ENCODE measurements at places on chromosomes 6 and 20. TPM values are rescaled to one million over a fixed set of nuclear protein-coding genes. Genes with fewer than 3 reads are reported as not detected.

FILIP1 gene
- total RNA-seq: under 0.01 TPM

DNA sequence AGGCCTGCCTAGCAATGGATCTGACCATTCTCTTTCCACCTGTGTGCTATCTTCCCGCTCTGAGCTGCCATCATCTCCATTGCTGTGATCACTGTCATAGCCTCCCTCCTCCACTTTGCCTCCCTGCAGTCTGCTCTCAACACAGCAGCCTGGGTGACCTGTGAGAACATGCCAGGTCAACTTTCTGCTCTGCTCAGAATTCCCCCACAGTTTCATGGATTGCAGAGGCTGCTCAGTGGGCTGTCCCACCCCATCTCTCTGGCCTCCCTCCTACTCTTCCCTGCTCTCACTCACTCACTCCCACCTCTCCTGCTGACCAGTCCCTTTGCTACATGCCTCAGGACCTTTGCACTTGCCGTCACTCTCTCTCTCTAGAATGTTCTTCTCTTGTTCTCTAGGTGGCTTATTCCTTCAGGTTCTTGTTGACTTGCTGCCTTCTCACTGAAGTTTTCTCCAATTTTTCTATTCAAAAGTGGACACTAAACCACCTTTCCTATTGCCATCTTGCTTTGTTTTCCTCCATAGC lies 159.9 kb downstream of the CD83 start:
- DNase-seq: no peak

GRCh38 chr20:47263465-47264084 lies 92.9 kb downstream of the ZMYND8 start:
- no peak for DNase-seq

DNA sequence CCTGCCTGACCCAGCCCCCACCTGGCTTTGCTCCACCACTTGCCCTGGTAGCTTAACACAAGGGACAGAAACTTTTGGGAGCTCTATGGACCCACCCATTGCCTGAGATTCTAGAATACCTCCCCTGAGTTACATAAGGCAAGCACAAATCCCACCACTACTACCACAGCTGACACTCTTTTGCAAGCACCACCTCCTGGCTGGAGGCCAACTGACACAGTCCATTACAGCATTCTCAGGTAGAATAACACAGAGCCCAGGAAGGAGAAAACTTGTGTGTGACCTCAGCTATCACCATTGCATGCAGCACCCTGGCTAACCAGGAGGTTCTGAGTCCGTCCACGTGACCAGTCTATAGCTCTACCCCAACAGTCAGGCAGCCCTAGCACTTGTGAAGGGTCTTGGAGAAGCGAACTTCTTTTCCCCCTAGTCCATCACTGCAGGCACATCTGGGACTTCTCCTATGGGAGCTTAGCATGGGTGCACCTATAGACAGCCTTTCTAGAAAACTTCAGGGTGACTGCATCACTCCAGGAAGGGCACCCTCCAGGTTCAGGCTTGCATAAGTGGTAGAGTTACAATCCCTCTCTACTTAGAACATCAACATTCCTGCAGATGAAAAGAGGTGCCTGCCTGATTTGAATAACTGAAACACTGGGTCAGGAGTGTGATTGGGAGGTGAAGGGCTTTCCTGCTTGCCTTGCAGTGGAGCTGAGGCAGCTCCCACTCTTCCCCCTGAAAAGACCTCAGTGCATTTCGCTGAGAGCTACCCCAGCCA lies 30.1 kb downstream of the CITED2 start:
- no peak for DNase-seq

DNA sequence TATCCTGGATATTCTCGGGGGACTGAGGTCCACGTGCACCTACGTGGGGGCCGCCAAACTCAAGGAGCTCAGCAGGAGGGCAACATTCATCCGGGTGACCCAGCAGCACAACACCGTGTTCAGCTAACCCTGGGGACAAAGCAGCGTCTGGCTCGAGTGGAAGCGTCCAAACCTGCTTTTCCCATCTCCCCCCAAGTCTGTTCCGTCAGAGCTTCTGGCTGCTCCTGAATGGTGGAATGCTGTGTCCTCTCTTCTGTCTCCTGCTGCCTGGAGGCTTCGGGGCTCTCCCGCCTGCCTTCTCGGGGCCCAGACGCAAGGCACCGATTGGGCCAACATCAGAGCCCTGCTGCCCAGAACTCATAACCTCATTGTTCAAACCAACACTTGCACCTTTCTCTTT lies 56.7 kb downstream of the GMPR start:
- DNase-seq: no peak
